Mesangial cell (primary cell): ENCODE measurements at places on chromosomes 16 and 17. TPM values are rescaled to one million over a fixed set of nuclear protein-coding genes. Genes with fewer than 3 reads are reported as not detected.

Gene CDH3
- total RNA-seq: 6.4 and 24.0 TPM in 2 replicates

Gene NR1D1
- total RNA-seq: 2.1 and 4.6 TPM in 2 replicates

Gene KRTAP17-1
- 0.33 and 0.63 TPM in 2 replicates for total RNA-seq

Gene TMIGD1
- not detected in 2 replicates for total RNA-seq

Gene NPTX1
- 0.25 and 0.49 TPM in 2 replicates for total RNA-seq

Gene TBC1D3L
- total RNA-seq: 3.9 TPM in 1 of 2 replicates, not detected in the other

Gene TM4SF5
- not detected in 2 replicates for total RNA-seq

Gene DLX4
- 0.38 TPM in 1 of 2 replicates, not detected in the other for total RNA-seq

Gene ALKBH5
- total RNA-seq: 68.2 and 79.8 TPM in 2 replicates

Gene METRNL
- total RNA-seq: 22.2 and 78.3 TPM in 2 replicates

Gene MATCAP1
- total RNA-seq: 6.2 and 16.0 TPM in 2 replicates

Gene SPATA32
- not detected in 2 replicates for total RNA-seq

Gene KRTAP4-9
- not detected in 2 replicates for total RNA-seq

Gene UNK
- total RNA-seq: 17.5 and 23.6 TPM in 2 replicates

Gene GGT6
- total RNA-seq: not detected in 2 replicates

Gene MILR1
- total RNA-seq: not detected in 2 replicates

Gene SULT1A4
- 1.4 and 2.1 TPM in 2 replicates for total RNA-seq

Gene HEATR9
- not detected in 2 replicates for total RNA-seq

Gene SMYD4
- total RNA-seq: 6.3 and 6.5 TPM in 2 replicates

Gene AATF
- total RNA-seq: 23.5 and 46.9 TPM in 2 replicates

Gene GPR179
- under 0.01 TPM in 1 of 2 replicates, not detected in the other for total RNA-seq

Gene TEX2
- total RNA-seq: 10.3 and 12.8 TPM in 2 replicates

Gene INCA1
- 0.33 and 2.0 TPM in 2 replicates for total RNA-seq

Gene MYLK3
- under 0.01 and 0.13 TPM in 2 replicates for total RNA-seq

Gene WFIKKN2
- 0.13 and 0.16 TPM in 2 replicates for total RNA-seq

Gene UMOD
- total RNA-seq: not detected in 2 replicates

Gene EARS2
- 23.3 and 49.9 TPM in 2 replicates for total RNA-seq
